ENCODE measurements at places on chromosomes 7 and 10.

GRCh38 chr7:105278973-105279687, 109.6 kb downstream of the SRPK2 start:
- DNase-seq, result no peak

GRCh38 chr7:66213637-66214036, 8.5 kb downstream of the TPST1 start:
- DNase-seq, result no peak

- no peak for DNase-seq
These were observed 132.7 kb downstream of the AOAH start for GRCh38 chr7:36591636-36592035.

DNA sequence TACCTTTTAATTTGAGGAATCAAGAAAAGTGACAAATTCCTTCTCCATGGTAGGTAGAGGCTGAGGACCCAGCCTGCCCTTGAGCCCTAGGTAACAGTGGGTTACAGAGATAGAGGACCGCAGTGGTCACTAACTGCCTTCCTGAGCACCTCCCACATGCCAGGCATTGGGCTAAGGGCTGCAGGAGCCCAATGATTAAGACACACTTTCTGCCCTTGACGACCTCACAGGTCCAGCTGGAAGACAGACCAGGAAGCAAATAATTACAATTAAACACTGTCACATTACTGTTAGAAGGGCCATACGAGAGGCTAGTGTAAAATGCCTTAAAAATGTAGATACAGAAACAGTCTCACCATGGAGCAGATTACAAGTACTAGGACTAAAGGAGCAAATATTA, 156.8 kb upstream of the NFE2L3 start:
- no peak for DNase-seq

DNA sequence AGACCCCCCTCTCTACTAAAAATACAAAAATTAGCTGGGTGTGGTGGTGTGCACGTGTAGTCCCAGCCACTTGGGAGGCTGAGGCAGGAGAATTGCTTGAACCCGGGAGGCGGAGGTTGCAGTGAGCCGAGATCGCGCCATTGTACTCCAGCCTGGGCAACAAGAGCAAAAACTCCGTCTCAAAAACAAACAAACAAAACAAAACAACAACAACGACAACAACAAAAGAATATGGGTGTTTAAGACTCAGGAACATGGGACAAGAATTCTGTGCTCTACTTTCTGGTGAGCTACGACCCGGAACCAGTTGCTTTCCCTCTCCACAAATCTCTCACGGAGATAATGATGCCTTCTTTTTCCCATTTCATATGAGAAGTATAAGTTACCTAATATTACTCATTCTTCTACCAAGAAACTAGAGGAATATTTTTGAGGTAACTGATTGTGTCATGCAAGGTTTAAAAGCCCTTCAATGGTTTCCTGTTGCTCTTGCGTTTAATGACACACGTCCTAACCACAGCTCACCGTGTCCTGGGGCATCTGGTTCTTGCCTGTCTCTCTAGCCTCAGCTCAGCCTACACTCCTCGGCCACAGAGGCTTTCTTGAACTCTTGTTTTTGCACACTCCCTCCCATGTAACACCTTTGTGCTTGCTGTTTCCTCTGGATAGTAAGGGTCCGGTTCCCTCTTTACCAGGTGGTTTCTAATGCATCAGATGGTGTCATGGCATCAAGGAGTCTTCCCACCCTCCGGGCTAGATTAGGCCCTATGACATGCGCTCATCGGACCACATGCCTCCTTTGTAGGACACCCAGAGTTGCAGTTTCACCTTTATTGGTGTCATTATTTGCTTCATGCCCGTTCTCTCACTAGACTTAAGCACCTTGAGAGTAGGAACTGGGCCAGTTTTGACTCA, 67.5 kb downstream of the PFKFB3 start:
- DNase-seq, result peak; percentile 4

- no peak for DNase-seq
These were observed 4.4 kb downstream of the FRAT1 start for GRCh38 chr10:97323501-97323900.

All from activated naive CD4-positive, alpha-beta T cell (primary cell).